Sigmoid colon (tissue), 7 donors: ENCODE measurements at places on chromosomes 1 and 21.
A peak's percentile ranks its signal among the peaks of the same experiment; 100 is the strongest.

GRCh38 chr1:14788080-14788479 lies 189.6 kb downstream of the KAZN start:
- no peak for DNase-seq

DNA sequence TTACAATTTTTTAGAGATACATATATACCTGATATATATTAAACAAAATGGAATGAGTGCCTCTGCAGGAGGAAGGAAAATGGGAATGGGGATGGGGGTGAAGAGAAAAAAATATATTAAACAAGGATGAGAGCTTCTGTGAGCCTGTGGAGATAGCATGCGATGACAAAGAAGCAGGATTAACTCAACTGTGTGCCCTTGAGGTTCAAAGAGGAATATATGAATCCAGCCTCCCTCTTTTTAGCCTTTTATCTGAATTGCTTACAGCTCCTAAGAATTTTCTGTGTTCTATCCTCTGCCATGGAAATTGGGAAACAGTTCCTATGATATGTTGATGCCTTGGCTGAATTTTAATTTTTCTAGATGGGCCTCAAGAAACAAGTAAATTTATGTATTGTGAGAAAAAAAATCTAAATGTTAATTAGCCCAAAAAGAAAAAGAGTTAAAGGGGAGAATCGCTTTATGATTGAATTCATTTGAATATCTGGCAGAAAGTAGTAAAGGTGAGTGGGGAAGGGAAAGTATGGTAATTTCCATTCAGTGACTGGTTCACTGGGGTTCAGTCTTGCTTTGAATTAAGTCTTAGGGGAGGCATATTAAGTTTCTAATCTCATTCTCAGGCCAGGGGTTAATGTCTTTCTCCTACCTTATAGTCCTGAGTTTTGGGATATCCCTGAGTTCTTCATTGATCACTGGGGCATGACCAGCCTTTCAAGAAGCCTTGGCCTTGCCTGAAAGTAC lies 106.3 kb upstream of the HMCN1 start:
- no peak for DNase-seq

DNA sequence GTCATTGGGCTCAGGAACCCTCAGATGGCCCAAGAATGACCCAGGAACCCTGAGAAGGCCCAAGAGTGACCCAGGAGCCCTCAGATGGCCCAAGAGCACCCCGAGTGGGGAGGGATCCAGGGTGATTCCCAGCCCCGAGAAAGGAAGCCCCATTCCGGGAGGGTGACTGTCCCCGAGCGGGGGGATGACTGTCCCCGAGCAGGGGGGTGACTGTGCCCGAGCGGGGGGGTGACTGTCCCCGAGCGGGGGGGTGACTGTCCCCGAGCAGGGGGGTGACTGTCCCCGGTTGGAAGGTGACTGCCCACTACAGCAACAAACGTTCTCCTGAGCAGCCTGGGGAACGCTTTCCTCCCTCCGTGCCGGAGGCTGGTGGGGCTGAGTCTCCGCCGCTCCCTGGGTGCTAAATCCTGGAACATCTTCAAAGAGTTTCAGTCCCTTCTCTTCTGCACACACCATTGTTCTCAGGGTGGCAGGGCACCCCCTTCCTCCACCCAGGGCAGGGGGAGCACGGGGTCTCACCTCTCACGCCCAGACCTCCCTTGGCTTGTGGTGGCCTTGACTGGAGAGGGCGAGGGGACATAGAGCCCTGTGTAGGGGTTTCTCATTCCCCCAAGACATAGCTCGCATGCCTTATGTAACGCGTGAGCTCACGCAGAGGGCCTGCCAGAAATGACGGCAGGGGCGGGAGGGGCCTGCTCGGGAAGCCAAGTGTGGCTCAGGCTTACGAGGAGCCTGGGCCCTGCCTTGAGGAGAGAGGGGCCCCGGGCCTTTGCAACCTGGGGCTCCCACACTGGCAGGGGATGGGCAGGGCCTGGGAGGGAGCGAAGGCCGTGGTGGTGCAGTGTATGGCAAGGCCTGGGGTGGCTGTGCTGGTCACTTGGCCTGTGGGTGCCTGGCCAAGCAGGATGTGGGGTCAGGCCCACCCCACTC lies 14.3 kb upstream of the SKI start:
- peak; percentile 96 for DNase-seq

GRCh38 chr1:241352401-241352800 lies 4.6 kb downstream of the RGS7 start:
- no peak for DNase-seq

DNA sequence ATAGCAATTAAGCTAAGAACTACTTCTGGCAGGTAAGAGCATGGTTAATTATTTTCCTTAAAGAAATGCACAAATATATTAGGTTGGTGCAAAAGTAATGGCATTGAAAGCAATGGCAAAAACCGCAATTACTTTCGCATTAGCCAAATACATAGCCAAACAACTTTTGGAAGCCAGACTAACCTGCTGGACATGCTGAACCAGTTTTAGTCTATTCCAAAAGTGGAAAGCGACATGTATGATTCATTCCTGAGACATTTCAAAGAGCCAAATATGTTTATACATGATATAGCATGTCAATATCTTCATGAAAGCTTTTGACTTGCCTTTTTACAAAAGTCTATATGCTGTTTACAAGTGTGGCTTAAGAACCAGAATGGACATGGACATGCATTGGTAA lies 23.4 kb upstream of the DR1 start:
- no peak for DNase-seq

DNA sequence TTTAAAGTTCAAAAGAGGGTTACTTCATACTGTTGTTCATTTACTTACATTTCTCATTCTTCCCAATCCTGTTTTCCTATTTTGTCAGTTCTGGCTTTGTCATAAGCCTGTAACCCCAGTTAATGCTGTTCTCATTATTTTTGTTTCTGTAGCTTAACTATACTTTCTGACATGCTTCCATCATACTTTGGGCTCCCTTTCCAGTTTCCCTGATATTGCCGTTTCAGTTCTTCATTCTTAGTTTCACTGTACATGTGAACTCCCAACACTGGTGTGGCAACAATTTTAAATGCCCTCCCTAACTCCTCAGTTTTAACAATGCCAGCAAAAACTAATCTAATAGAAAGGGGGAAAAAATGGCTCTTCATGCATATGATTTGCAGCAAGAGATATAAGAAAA lies 456.7 kb downstream of the LMO4 start:
- DNase-seq: no peak

DNA sequence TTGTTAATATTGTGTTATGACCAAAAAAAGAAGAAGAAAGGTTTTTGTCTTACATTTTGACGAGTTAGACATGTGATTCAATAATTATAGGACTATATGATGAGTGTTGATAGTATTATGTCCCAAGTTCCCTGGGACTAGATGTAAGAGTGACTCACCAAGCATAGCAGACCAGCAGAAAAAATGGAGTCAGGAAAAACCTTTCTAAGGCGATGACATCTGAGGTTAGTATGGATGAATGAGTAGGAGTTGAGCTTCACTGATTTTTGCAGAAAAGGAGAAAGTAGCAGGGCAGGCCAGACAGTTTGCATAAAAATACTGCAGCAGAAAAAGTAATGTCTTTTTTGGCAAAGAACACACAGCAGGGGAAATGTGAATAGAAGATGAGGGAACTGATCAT lies 1041.3 kb upstream of the ADGRL4 start:
- no peak for DNase-seq

- DNase-seq: no peak
Observed at GRCh38 chr1:33682371-33682770, 181.5 kb upstream of the HMGB4 start.

DNA sequence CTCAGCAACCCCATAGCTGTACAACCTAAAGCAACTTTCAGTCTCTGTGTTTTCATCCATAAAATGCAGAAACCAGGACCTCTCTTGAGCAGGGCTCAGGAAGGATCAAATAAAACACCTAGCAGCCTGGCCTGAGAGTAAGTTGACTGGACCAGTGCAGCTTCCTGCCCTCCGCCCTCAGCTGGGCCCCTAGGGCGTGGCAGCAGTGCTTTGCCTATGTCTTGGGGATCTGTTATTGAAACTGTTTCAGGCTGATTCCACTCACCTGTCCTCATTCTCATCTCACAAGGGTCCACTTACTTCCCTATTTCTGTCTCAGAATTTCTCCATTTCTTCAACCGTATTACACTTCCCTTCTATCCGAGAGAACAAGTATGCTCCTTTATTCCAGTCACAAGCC lies 17.3 kb downstream of the LRRC42 start:
- DNase-seq: no peak

- peak; percentile 40 for DNase-seq
Observed at GRCh38 chr1:93692026-93692425, 10.4 kb upstream of the BCAR3 start.

DNA sequence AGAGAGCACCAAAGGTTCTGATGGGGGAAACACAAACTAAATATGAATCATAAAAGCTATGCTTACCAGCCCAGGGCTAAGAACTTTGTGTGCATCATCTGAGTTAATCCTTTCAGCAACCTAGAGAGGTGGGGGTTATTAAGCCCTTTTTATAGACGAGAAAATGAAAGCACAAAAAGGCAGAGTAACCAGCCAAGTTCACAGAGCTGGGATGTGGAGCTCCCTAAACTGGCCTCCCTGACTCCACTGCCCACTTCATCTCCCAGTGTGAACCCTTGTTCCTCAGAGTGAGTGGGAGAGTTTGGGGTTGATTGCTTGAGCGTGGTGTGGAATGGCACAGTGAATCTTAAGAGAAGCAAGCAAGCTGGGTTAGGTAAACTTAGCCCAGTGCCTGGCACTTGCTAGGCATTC lies 10.8 kb upstream of the BCAR3 start:
- DNase-seq: no peak

- peak; percentile 85 for DNase-seq
Observed at GRCh38 chr21:16588433-16588860, 858.7 kb downstream of the USP25 start.

DNA sequence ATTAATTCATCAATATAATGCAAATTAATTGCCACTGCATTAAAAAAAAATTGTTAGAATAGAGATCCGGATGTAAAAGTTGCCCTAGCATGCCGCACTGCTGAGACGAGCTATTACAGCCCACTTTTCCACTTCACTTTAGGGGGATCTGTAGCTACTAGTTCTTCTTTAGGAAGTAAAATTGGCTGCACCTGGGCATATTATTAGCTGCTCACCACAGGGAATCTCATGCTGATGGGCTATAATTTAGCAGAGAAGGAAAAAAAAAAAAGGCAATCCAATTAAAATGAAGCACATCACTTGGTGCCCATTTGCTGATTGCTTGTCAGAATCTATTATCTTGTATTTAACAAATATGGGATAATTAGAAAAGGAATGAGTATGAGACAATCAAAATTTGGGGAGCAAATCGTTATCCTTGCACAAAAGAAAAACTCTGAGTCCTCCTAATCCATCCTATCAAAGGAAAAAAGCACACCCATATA lies 233.4 kb downstream of the DSCAM start:
- no peak for DNase-seq

DNA sequence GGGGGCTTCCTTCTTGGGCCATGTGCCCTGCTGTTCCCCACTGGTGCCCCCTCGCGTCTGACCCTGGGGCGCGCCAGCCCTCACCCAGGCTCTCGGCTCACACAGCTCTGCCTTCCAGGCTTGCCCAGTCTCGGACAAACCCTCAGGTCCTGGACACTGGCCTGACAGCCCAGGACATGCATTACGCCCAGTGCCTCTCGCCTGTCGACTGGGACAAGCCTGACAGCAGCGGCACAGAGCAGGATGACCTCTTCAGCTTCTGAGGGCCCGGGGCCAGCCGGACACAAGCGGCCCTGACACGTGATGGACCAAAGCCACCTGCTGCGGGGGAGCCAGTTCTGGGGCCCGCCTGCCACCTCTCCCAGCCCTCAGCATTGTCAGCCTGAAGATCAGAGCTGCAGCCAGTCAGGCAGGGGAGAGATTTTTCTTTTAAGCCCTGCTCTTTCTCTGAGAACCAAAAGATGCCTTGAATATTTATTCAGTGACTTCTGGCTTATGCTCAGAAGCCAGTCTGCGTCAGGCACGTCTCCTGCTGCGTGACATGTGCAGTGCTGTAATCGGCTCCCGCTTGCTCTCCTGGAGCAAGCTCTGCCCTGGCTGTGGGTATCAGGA lies 23.4 kb downstream of the LDLRAP1 start:
- peak; percentile 89 for DNase-seq
